ENCODE measurements at places on chromosomes 5 and 9.

- no peak for DNase-seq
Observed at GRCh38 chr5:167712986-167713585, 578.4 kb upstream of the WWC1 start.

DNA sequence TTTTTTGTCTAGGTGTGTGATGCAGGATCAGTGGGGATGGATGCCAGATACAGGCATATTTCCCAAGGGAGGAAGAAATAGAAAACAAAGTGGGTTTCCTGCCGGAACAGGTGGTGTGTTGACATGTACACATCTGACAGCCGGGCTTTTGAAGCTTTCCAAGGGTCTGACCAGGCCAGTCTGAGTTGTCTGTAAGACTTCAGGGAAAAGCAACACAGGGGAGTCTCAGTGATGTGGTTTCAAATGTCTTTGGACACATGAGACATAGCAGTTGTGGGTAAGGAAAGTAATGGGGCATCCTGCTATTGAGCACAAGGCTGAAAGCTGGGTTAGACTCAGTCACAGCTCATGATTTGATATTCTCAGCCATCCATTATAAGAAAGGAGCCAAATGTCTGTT, 274.9 kb downstream of the PIK3R1 start:
- no peak for DNase-seq

DNA sequence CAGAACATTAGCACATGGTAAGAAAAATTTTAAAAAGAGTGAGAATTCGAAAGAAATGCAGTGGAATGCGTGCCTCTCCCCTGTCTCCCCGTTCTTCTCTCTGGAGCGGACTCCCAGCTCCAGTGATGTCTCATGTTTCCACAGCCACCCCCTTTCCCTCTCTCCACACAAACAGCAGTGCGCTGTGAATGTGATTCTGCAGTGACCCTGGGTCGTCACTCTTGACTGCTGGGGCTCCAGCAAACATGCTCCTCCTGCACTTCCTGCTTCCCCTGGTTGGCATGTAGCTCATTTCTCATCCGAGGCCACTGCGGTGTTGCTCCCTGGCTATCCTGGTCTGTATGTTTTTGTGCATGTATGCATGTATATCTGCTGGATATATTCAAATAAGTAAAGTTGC, 13.3 kb downstream of the PHF2 start:
- DNase-seq = no peak

- no peak for DNase-seq
Observed at GRCh38 chr5:146620031-146620668, 104.2 kb upstream of the GPR151 start.

DNA sequence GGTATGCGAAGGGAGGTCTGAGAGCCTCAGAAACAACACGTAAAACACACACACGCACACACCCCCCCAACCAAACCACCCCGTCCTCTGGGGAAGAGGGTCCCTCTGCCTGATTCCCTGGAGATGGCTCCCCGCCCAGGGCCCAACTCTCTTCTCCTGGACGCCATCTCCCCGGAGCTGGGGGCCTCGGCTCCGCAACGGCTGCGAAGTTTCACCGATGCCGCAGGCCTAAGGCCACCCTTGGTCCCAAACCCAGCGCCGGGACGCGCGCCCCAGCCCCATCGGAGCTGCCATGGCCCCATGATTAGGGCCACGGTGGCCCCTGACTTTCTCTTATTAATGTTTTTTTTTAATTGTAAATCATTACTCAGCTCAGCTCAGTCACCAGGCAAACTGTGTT, 181.4 kb upstream of the TBCA start:
- no peak for DNase-seq

- DNase-seq = no peak
Observed at GRCh38 chr9:89807682-89808075, 202.9 kb downstream of the GADD45G start.

DNA sequence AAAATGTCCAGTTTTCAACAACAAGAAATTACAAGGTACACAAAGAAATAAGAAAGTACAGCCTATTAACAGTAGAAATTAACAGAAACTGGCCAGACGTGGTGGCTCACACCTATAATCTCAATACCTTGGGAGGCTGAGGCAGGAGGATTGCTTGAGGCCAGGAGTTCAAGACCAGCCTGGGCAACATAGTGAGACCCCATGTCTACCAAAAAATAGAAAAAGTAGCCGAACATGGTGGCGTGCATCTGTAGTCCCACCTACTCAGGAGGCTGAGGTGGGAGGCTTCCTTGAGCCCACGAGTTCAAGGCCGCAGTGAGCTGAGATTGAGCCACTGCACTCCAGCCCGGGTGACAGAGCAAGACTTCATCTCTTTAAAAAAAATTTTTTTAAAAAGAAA, 41.5 kb upstream of the FSD1L start:
- DNase-seq = no peak

DNA sequence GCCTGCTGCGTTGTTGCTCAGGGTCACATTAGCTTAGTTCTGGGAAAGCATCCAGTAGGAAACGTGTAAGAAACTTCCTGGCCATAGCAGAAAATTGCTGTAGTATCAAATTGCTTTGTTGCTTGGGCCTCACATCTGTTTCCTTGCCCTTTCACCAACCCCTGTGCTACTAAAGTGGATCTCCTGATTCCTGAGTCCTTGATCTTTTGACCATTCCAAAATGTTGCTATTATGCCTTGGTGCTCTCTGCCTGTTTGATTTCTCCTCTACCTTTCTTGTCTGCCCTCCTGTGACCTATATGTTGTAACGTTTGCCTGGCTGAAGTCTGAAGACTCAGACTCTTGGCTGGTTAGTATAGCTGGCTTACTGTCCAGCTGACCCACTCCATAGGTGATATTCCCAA, 350.5 kb downstream of the ADGRV1 start:
- DNase-seq = no peak

GRCh38 chr5:132470010-132470392, 20.6 kb downstream of the IRF1 start:
- no peak for DNase-seq

DNA sequence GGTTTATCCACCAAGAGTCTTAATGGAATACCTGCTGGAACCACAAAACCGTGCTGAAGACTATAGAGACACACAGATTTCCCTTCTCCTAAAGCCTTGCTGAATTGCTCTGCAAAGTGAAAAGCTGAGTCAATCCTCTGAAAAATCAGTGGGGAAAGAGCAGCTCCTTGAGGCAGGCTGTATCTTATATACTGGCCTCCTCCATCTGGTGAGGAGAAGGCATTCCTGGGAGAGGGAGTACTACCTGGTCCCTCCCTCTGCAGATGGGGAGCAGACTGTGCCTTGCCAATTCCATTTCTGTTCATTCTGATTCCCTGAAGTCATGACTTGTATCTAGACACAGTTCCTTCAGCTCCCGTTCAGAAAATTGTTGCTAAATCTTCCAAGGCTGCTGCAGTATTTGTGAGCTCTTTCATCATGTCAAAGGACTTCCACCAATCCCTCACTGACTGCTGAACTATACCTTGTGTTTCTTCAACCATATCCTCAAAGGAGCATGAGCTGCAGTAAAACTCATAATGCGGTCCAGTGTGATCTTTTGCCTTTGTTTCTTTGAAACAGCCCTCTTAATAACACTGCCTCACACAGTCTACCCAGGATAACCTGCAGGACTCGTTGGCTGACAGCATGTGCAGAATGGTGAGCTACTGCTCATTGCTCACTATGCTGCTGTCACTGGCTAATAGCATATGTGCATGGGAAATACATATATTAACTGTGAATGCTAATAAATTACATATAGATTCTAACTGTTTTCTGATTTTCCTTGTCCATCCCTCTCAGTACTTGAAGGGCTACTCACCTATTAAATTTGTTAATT, 84.5 kb downstream of the FOXD1 start:
- no peak for DNase-seq
